ENCODE measurements at places on chromosomes 13 and 19.
A peak's percentile ranks its signal among the peaks of the same experiment; 100 is the strongest.

GRCh38 chr13:110380359-110381028 lies 73.4 kb downstream of the COL4A2 start:
- no peak for DNase-seq

DNA sequence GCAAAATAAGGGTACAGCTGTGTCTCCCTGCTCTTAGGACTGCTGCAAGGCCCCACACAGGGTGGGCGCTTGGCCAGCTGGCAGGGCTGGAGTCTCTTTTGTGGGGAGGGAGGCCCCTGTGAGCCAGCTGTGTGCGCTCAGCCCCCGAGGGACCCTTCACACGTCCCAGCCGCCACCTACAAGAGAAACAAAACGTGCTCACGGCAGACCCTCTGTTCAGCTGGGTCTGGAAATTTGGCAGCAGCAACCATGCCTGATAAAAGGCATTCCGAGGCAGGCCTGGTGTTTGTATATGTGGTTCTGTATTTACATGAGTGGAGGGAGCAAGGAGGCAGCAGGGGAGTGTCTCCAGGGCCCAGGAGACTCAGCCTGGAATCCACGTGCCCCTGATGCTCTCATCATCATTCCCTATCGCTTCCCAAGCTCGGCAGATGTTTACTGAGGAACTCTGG lies 49.7 kb downstream of the CRTC1 start:
- DNase-seq: no peak

DNA sequence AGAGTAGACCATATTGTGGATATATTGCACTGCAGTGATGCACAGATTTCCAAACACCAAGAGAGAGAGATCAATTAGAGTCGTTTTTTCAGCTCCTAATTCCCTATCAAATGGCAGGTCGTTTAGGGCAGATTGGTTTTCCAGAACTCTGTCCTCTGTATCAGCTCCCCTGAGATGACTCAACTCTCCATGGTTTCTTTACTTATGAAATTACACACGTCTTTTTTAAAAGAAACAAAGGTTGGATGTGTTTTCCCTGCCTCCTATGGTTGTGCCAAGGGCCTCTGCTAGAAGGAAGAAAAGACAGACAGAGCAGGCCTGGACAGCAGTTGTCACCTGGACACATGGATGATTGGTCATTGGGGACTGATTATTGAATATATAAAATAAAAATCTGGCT lies 478.1 kb upstream of the NBEA start:
- DNase-seq: no peak

GRCh38 chr13:51275101-51275500 lies 52.9 kb downstream of the FAM124A start:
- no peak for DNase-seq

DNA sequence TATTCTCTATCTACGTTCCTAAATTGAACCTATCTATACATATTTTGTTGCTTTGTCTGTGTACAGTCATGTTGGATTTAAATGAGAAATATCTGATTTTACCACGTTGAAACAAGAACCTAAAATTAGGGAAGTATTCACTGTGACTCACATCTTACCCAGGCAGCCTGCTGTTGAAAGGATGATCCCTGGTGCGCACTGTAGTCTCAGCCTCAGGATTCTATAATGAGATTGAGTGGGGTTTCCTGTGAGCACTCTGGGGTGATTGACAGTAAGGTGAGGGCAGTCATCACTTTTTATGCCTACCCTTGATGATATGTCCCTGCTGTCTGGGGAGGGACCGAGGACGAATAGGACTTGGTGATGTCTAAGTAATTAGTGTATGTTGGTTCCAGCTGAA lies 35.4 kb downstream of the PCCA start:
- no peak for DNase-seq

- no peak for DNase-seq
Measured at GRCh38 chr19:16978839-16979802, 47.5 kb downstream of the CPAMD8 start.

DNA sequence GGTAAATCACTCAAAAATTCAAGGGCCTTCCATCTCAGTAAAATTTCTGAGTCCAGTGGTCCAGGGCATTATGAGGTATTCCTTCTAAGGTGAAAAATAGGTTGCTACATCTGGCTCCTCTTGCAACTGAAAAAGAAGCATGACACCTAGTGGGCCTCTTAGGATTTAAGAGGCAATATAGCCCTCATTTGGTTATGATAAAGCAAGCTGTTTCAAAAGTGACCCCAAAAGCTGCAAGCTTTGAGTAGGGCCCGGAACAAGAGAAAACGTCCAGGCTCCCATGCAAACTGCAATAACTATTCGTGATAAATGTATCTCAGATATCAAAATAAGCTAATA lies 1910.2 kb upstream of the PRR20A start:
- DNase-seq: no peak

GRCh38 chr13:18953139-18953930 lies 228.3 kb downstream of the TUBA3C start:
- DNase-seq: no peak

DNA sequence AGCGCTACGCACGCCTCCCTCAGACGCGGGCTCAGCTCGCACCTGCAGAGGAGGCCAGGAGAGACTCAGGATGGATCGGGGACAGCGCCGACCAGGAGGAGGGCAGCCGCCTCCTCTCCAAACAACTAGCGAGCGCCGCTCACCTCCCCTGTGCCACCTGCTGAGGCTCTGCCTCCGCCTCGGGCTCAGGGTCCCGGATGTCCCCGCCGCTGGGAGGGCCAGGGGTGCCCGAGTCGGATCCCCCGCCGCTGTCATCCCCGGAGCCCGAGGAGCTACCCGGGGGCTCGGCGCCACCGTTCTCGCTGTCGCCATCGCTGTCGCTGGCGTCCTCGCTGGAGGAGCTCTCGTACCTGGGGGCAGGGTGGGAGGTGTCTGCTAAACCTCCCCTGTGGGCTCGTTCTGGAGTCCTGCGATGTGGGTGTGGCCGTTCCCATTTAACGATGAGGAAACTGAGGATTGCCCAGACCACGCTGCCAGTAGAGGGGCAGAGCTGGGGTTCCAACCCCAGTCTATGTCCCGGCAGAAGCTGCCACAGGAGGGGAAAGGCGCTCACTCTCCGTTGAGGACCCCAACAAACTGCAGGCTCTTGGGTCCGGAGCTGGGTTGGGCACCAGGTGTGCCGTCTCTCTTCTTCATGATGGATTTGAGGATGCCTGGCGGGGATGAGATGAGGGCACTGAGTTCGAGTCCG lies 9.2 kb downstream of the KANK3 start:
- no peak for DNase-seq

GRCh38 chr13:57653229-57653989 lies 21.9 kb downstream of the PCDH17 start:
- no peak for DNase-seq

DNA sequence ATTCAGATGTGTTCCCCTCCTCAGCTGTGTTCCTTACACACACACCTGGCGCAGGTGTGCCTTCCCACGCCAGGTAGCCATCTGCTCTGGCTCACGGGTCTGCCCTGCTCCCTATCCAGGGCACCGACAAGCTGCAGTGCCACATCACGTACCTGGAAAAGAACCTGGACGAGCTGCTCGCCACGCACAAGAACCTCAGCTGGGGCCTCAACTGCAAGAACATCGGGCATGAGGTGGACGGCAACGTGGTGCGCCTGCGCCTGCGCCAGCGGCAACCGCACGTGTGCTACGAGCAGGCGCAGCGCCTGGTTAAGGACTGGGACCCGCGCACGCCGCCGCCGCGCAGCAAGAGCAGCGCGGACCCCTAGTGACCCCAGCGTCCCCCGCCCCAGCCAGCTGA lies 26.5 kb upstream of the CASP14 start:
- no peak for DNase-seq

DNA sequence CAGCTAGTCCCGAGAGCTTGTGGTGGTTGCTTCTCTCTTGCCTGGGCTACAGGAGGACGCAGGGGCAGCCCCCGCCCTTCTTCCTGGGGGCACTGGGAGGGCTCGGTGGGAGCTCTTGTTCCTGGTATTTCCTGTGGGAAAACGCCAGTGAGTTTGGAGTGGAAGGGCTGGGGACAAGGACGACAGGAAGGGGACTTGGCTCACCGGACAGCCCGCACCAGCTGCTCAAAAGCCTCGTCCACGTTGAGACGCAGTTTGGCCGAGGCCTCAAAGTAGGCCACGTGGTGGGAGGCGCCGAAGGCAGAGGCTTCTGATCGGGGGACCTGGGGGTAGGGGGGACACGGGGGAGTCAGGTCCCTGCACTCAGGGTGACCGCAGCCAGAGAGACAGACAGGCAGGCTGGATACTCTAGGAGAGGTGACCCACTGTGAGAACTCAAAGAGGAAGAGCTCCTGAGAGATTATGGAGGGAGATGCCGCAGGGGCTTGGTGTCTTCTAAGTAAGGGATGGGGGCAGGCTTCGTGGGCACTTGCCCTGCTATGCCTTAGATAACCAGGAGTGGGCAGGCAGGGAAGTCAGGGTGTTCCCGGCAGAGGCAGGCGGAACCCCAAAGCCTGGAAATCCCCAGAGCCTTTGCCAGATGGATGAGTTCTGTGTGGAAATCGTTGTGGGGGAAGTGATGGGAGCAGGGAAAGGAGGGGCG lies 4.3 kb downstream of the RRAS start:
- no peak for DNase-seq

- DNase-seq: no peak
Measured at GRCh38 chr13:33611121-33611805, 206.7 kb upstream of the RFC3 start.

DNA sequence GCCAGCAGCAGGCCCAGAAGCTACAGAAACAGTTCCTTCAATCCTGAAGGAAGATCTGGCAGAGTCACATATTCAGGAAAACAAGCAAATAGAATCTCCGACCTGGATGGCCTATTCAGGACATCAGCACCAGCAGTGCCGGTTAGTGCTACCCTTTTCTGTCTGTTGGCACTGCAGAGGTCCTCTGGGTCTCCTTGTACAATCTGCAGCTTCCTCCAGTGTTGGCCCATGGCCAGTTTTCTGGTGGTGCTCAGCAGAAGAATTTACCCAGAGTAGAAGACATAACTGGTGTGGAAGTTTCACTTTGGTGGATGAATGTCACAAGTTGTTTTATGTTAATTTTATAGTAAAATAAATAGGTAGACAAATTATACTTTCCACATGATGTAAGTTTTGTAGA lies 498.1 kb downstream of the COG6 start:
- no peak for DNase-seq

- DNase-seq: no peak
Measured at GRCh38 chr13:111411151-111411858, 90.9 kb downstream of the TEX29 start.

DNA sequence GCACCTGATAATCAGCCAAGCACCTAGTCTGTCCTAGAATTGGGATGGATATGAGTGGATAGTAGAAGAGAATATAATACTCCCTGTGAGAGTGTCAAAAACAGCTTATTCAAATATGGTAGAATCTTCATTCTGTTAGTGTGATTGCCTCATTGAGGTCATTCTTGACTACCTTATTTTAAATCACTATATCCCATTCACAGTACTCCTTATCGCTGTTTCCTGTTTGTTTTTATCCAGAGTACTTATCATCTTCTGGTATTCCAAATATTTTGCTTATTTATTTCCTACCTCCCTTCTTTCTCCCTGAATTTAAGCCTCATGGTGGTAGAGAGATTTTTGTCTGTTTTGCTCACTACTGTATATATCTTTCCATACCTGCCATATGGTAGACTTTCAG lies 9.9 kb downstream of the NDFIP2 start:
- DNase-seq: no peak

DNA sequence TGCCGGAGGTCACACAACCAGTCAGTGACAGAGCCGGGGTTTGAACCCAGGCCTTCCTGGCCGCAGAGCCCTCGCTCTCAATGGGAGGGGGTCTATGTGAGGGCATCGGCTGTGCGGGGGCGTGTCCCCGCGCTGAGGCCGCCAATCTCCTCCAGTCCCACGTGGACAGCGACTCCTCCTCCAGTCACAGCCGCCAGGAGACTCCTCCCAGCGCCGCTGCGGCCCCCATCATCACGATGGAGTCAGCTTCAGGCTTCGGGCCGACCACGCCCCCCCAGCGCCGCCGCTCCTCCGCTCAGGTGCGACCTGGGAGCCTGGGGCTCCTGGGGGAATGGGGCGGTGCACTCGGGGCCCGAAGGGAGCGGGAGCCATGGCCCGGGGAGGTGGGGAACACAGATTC lies 6.0 kb downstream of the SPRED3 start:
- no peak for DNase-seq

- DNase-seq: peak; percentile 98
Measured at GRCh38 chr13:50124536-50125303, 109.5 kb downstream of the KCNRG start.

GRCh38 chr19:2758601-2759313 lies 18.9 kb upstream of the SLC39A3 start:
- no peak for DNase-seq

GRCh38 chr19:32638625-32639024 lies 36.4 kb downstream of the ANKRD27 start:
- DNase-seq: no peak

- DNase-seq: no peak
Measured at GRCh38 chr13:108816375-108816774, 187.0 kb downstream of the MYO16 start.
